ENCODE measurements at places on chromosomes 5 and 9. TPM values are rescaled to one million over a fixed set of nuclear protein-coding genes. Genes with fewer than 3 reads are reported as not detected.

GRCh38 chr5:150491876-150492275 lies 16.1 kb upstream of the NDST1 start:
- no peak overlapping the region for H3K4me3 ChIP-seq
- H3K27me3 ChIP-seq, result no peaks in the 10 kb centered on the region

DNA sequence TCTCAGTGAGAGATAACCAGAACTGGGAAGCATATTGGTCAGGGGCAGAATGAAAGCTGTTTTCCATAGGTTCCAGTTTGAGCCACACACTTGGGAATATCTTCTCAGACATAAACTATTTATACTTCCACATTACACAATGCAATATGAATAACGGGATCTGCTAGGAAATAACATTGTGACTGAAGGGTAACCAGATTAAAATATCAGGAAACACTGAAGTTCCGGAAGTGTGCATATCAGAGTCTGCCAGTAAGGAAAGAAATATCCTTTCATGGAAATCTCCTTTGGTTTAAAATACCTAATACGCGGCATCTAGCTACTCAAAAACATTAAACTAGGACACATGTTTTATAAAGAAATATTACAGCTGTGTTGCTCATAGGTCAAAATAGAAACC lies 56.3 kb downstream of the ST8SIA4 start:
- no peak overlapping the region for H3K27ac ChIP-seq
- no peaks in the 10 kb centered on the region for H3K27me3 ChIP-seq
- no peak for DNase-seq
- H3K4me3 ChIP-seq, result no peak overlapping the region

DNA sequence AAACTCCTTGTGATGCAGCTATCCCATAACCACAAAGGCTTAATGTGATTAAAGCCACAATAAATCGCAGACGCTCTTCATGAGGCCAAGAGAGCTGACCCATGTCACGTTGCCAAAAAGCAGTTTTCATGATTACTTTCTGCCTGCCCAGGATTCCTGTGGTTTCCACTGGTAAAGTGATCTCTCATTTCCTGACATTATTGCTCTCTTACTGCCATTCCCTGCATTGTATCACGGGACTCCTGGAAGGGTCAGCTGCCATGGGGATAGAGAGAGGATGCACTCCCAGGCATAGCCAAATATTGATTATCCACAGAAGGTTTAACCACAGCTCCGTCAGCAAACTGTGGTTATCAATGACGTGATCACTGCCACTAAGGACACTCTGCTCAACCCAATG lies 103.8 kb upstream of the SLC1A3 start:
- H3K27me3 ChIP-seq, result no peaks in the 10 kb centered on the region
- no peak overlapping the region for H3K27ac ChIP-seq
- no peaks in the 10 kb centered on the region for H3K4me1 ChIP-seq

DNA sequence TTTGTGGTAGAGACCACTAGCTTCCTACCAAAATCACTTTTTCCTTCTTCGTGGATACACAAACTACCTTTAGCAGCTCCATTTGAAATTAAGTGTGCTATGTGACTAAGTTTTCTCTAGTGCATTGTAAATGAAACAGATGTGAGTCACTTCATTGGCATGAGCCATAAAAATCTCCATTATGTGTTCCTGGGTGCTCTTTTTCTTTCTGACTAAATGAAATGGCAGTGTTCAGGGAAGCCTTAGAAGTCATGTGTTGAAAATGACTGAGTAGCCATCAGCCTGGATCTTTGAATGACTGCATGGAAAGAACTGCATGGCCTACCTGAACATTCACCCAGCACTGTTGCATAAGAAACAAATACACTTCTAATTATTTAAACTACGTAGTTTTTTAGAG lies 107.9 kb downstream of the NDUFAF2 start:
- peaks cover 9% of the 10 kb centered on the region for H3K4me1 ChIP-seq
- DNase-seq, result peak; percentile 55
- no peak overlapping the region for H3K4me3 ChIP-seq
- H3K27me3 ChIP-seq, result no peaks in the 10 kb centered on the region

The PGM5 gene
- total RNA-seq, result 35.2 TPM

The ANKRD33B gene
- total RNA-seq, result 2.3 TPM

Data from hepatocyte (in vitro differentiated cells).